HT-29 (cell line): ENCODE measurements at places on chromosomes 5 and 9.
A peak's percentile ranks its signal among the peaks of the same experiment; 100 is the strongest.

GRCh38 chr9:130882696-130883225, 13.9 kb downstream of the QRFP start:
- no peak for DNase-seq

DNA sequence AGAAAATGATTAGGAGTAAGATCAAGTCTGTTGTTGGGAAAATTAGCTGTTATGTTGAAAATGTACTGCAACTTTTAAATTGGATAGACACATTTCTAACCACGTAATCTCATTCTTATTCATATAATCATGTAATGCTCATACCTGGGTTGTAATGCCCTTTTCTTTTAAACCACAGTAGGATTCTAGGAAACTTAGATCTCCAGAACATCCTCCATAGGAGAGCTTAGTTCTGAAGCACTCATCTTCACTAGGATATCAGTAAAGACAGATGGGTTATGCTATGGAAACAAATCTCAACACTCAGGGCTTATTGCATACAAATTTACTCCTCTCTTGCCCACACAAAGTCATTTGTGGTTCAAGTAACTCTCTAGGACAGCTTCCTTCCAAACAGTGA, 34.8 kb upstream of the ANXA1 start:
- DNase-seq, result no peak

DNA sequence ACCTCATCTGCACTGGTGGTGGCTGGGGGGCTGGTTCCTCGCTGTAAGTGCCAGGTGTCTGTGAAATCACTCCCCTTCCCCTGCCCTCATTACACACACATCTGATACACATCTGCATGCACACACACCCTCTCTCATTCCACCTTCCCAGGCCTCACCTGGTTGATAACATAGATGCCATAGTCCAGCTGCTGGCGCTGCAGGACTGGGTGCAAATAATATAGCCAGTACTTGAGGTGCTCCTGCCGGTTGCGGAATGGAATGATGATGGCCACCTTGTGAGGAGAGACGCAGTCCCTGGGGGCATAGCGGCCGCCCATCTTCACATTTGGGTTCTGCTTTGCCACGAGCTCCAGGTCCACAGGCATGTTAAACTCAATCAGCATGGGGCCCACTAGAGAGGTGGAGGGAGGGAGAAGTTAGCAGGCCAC, 32.1 kb downstream of the B4GALT1 start:
- no peak for DNase-seq

GRCh38 chr5:76638479-76638878, 15.3 kb upstream of the F2RL2 start:
- DNase-seq, result no peak

DNA sequence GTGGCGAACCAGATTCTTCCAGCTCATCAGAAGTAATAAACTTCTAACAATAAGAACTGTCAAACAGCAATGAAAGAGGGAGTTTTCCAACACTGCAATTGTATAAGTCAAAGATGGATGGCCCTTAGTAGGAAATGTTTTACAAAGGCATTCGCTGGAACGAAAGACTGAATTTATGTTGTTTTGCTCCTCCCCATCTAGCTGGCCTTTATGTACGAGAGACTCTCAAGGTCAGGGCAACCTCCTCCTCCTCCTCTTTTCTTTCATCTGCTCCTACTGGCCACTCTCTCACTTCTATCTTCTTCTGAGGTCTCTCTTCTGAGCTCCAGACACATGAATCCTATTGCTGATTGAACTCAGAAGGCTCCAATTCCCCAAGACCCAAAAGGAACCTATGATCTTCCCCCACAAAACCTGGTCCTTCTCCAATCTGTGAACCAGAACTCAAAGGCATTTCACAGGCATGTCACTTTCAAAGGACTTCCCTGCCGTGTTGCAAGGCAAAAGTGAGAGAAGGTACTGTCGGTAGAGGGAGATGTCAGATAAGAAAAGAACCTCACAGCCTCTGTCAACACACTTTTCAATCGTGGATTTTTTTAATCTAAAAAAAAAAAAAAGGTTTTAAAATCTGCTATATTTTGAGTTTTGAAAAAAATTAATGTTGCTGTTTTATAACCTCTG, 28.5 kb upstream of the PUM3 start:
- peak; percentile 12 for DNase-seq

GRCh38 chr5:120228262-120229031, 235.7 kb upstream of the PRR16 start:
- DNase-seq, result peak; percentile 10

DNA sequence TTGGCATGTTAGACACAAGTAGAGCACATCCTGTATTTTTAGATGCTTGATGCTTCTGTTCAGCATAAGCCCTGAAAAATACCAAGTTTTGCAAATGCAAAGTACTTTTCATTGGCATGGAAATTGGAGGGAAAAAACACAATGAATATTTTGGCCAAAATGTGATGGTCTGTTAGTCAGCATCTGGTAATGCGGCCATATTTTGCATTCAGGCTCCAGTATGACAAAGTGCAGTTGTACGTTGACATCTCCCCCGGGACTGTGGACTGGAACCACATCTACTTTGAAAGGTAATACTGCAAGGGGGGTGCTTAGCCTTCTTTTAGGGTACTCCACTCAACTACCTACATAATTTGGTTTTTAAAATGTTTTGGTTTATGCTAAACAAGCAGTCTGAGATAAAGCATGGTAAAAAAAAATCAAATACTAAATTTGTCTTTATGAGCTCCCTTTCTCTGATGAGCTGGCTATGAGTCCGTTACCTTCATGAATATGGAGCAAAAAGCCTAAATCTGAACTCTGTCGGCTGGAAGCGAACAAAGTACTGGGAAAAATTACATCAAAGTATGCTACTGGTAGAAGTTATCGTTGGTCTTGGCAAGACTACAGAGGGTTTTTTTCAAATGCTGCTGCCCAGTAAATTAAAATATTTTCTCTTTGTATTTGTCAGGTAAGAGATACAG, 297.0 kb downstream of the ARHGEF28 start:
- no peak for DNase-seq

DNA sequence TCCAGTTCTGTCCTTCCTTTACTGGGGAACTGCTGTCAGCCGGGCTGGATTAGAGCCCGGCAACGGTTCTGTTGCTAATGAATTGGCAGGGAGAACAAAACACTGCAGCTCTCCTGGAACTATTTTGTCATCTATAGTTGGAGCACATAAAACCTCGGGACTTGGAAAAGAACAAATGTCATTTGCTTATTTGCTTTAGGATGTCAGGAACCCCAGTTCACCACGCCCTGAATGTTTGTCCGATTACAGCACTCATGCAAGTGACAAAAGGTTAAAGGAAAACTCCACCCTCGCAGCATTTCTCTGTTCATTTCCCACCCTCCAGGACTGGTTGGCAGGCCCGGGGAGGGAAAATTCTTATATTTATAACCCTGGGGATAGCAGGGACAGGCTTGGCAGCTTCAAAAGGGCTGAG, 66.4 kb upstream of the PLPP1 start:
- DNase-seq, result peak; percentile 85

GRCh38 chr9:127124792-127125191, 2.4 kb upstream of the ANGPTL2 start:
- no peak for DNase-seq

GRCh38 chr5:6393596-6394194, 15.3 kb upstream of the MED10 start:
- no peak for DNase-seq

DNA sequence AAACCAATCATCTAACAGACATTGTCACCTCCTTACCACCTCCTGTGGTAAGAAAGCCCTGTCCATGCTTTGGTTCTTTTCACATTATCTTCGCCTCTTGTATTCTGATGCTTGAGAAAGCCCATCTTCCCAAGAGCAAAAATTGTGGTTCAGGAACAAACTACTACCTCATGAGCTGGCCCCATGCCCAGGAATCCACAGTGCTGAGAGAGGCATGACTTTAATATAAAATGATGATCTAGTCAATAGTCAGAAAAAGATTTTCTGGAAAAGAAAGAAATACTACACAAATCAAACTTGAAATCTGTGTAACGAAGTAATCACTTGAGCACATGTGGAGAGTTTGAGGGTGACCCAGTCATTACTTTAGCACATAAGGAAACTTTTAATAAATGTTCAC, 94.7 kb downstream of the FGF10 start:
- no peak for DNase-seq

GRCh38 chr9:115525111-115526058, 407.4 kb upstream of the TNC start:
- no peak for DNase-seq

DNA sequence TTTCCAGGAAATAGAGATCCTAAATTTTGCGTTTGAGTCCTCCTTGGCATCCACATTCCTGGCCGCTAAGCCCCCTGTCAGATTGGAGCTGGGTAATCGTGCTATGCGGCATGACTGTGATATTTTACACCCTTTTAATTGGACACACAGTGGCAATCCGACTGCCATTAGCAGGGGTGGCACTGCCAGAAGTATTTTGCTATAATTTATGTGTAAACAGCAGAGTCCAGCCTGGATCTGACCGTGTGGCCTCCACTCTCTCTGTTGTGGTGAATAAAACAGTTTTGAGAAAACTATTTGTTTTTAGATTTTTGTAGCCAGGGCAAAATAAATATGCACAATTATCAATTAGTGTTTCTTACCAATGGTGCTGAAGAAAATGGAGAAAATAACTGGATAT, 281.0 kb upstream of the IRX2 start:
- no peak for DNase-seq

DNA sequence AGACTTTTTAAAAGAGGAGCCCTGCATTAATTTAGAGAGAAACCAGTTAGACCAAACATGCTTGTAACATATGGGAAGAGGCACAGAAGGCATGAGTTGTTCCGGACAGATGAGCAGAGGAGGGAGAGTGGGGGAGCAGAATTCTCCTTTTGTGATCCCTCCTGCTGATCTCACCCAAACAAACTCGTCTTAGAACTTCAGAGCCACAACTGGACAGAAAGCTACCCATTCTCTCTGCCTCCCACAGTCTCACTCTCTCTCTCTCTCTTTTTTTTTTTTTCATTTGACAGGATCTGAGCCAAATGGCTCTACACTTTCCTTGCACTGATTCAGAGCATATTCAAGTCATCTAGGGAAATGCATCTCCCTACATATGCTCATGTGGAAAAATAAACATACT, 196.0 kb upstream of the PAPPA start:
- DNase-seq, result no peak

DNA sequence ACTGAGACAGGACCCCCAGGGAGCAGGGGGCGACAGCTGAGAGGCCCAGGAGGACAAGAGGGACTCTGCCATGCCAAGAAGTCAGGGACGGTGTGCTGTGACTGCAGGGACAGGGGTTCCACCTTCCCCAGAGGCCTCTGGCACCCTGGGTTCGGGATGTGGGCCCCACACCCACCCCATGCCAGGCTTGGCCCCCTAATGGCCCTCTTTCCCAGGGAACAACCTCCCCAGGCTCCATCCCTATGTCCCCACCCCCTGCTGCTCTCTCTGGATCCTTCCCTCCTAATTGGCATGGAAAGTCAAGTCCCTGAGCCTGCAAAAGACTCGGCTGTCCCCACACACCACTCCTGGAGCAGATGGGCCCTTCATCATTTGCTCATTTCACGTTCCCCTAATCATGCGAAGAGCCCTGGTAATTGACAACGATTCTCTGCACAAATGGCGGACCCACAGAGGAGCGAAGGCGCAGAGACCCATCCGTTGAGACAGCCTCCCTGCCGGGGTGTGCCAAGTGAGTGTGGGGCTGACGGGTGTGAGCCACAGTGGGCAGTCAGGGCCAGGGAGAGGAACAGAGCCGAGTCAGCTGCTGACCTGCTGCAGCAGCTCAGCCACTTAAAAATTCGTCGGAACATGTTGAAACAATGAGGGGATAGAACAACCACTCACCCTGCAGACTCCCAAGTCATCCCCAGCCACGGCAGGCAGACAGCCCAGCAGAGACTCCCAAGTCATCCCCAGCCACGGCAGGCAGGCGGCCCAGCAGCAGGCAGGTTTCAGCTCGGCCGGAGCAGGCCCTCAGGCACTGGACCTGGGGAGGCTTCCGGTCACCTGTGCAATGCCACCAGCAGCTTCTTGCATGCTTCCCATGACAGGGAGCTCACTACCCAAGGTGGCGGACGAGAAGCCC, 109.0 kb downstream of the VAV2 start:
- no peak for DNase-seq

DNA sequence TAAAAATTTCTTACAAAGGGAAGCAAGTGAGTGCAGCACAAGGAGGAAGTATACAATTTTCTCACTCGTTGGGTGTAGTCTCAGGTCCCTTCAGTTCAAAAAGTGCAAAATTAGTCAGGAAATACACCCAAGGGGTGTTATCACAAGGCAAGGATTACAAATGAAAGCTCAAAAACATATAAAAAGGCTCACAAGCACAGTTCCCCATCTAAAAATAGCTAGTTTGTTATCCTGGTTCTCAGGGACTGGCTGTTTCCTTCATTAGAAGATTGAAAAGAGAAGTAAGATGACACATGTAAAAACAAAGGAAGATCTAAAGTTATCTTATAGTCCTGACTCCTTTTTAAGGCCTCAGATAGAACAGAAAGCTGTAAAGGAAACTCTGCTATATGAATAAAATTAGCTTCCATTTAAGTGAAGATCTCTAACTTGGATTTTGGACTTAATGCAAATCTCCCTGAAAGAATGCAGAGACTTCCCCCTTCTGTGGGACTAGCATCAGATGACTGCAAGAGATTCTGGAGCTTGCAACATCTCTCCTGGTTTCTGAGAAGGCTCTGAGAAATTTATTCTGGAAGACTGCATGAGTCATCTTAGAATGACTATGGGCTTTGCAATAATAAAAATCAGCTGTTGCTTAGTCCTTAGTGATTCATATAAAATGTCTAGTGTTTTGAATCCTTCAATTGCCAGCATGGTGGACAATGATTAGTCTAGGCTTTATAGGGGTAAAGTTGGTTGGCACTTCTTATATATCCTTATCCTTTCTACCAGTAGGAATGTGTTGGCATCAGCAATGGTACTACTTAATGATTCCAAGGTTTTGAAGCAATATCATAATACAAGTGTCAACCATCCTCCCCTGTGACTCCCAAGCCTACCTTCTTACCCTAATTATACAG, 25.4 kb downstream of the DAB2 start:
- DNase-seq, result peak; percentile 43

GRCh38 chr5:67465537-67466207, 269.1 kb upstream of the CD180 start:
- DNase-seq, result no peak

DNA sequence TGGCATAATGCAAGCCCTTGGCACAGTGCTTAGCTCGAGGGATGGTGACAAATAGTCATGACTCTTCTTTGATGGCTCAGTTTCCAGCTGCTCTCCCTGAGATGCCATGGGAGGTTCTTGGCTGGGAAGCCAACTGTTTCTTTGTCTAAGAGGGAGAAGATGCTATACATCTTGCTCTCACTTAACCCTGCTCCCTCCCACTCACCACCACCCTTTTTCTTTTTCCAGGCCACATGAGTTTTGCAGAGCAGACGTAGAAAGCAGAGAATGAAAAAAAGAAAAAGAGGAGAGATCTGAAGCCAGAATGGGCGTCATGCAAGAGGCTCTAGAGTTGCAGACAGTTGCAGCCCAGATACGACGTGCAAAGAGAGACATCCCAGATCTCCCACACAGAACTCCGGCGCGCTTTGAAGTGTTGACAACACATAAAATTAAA, 160.5 kb downstream of the FGF18 start:
- no peak for DNase-seq

DNA sequence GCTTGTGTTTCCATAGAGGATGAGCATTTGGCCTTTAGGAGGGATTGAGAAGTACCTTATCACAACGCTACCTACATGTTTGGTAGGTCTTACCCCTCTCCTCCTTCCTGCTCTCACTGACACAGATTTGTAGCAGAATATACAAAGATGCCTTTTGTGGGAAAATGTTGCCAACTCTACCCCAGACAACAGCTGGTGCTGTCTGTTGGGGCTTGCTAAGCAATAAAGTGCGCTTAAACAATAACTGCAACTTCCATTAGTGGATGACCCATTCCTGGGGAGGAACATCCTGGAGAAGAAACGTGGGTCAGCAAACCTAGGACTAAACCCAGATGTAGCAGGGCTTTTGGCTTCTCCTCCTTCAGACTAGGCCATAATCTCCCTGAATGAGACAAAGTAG, 174.3 kb downstream of the EFNA5 start:
- no peak for DNase-seq
